Right renal cortex interstitium (tissue), 3 donors: ENCODE measurements at places on chromosomes 3 and 15. TPM values are rescaled to one million over a fixed set of nuclear protein-coding genes. Genes with fewer than 3 reads are reported as not detected.

DNA sequence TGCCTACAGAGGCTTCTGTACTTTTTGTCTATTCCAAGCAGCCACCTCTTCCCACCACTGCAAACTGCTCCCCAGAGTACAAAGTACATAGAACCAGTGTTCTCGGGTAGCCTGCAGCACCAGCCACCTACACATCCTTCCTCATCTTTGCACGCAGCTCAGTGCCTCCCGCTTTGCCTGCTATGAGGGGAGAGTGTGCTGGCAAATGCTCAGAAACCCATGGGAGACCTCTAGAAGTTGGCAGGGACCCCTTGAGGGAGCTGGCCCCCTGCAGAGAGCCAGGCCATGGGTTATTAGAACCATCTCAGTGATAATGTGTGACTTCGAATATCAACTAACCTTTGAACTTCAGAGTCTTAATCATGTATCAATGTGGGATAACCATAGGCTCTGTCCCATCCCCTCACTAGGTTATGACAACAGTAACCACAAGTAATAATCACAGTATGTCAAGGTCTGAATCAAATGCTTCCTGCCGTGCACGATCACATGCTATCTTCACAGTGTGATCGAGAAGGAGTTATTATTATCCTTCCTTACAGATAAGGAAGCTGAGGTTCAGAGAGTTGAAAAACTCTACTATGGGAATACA, 22.8 kb upstream of the SMAD3 start:
- DNase-seq: no peak

- DNase-seq: no peak
Measured at GRCh38 chr3:50238549-50239026, 2.6 kb downstream of the GNAI2 start.

- no peak for DNase-seq
Measured at GRCh38 chr15:39616731-39617455, 36.0 kb downstream of the THBS1 start.

DNA sequence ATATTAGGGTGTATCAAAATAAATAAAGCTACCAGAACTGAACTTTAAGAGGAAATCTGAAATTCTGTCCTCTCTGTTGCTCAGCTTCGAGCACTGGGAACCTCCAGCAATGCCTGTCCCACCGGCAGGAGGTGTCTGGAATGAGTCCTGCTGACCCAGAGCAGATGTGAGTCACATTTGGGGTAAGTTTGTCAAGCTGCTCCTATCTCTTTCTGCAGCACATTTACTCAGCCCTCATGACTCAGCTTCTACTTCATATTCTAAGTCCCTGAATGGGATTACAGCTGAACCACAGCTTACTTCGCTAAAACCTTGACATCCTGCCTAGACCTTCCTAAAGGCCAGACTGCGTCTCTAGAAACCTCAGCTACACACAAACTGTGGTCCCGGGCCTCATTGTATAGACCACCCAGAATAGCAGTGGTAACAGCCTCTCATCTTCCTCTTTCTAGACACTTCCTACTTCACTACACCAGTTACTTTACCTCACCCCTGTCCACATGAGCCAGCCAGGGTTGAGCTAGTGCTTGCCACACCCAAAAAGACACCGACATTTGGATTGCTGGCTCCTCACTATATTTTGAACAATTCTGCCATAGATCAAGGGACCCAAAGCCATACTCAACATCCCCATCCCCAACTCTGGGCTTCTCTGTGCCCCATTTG, 109.6 kb upstream of the TMCO5A start:
- DNase-seq: no peak

- no peak for DNase-seq
Measured at GRCh38 chr15:84987949-84988624, 6.4 kb downstream of the PDE8A start.

GRCh38 chr3:114829783-114830182, 317.3 kb downstream of the ZBTB20 start:
- peak; percentile 12 for DNase-seq

- peak; percentile 29 for DNase-seq
Measured at GRCh38 chr3:15860014-15860934, 62.5 kb upstream of the ANKRD28 start.

DNA sequence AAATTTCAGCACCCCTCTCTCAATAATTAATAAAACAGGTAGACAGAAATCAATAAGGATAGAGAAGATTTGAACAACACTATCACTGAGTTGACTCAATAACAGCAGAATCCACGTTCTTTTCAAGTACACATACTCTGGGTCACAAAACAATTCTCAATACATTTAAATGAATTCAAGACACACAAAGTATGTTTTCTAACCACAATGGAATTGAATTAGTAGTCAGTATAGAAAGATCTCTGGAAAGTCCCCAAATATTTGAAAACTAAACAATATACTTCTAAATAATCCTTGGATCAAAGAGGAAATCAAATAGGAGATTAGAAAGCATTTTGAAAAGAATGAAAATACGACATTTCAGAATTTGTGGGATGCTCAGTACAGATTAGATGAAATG, 40.0 kb downstream of the TKT start:
- no peak for DNase-seq

DNA sequence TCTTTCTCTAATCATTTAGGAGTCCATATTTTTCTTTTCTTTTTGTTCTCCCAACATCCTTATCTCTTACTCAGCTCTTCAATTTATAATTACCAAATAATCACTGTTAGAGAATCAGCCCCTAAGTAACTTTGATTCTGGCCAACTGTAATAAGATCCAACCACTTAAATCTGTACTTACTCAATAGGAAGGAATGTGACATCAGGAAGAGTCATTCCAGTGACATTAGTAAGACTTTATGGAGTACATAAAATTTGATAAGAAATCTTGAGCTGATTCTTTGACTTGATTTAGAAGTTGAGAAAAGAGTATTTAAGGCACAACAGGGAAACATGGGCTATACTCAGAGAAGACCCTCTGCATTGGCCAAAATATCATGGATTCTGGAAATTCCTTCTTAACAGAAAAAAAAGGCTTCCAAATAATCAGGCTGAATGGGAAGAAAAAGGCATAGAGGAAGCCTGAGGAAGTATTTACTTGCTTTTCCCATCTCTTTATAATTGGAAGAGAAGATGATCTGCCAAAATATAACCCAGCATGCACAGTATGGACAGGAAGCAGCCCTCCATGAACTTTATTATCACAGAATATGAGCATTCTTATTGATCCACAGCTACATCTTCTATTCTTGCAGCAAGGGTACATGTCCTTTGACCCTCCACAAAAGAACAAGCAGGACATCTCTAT, 289.7 kb upstream of the TPRG1 start:
- DNase-seq: no peak

- no peak for DNase-seq
Measured at GRCh38 chr3:24545887-24546286, 51.2 kb upstream of the THRB start.

GRCh38 chr3:127667119-127667681, 5.6 kb upstream of the ABTB1 start:
- DNase-seq: no peak

DNA sequence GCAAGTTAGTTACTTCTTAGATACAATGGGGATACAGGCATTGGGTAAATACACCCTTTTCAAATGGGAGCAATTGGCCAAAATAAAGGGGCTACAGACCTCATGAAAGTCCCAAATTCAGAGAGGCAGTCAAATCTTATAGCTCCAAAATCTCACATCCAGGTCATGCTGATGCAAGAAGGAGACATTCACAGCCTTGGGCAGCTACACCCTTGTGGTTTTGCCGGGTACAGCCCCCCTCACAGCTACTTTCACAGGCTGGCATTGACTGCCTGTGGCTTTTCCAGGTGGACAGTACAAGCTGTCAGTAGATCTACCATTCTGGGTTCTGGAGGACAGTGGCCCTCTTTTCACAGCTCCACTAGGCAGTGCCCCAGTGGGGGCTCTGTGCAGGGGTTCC, 17.5 kb upstream of the PLSCR1 start:
- DNase-seq: no peak

DNA sequence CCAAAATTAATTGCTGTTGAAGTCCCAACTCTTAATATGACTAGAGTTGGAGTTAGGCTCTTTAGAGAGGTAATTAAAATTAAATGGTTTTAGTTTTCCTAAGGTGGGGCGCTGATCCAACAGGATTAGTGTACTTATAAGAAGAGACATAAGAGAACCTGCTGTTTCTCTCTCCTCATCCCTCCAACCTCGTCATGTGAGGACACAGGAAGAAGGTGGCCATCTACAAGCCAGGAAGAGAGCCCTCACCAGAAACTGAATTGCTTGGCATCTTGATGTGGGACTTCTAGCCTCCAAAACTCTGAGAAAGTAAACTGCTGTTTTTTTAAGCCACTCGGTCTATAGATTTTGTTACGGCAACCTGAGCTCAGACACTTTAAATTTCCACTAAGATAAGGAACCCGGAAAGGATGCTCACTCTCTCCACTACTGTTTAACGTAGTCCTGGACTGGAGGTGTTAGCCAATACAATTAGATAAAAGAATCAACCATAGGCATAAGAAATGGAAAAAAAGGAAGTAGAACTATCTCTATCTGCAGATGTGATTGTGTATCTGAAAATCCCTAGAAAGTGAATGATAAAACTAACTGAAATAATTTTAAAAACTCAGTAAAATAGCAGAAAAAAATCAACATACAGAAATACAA, 26.8 kb downstream of the DCBLD2 start:
- no peak for DNase-seq

DNA sequence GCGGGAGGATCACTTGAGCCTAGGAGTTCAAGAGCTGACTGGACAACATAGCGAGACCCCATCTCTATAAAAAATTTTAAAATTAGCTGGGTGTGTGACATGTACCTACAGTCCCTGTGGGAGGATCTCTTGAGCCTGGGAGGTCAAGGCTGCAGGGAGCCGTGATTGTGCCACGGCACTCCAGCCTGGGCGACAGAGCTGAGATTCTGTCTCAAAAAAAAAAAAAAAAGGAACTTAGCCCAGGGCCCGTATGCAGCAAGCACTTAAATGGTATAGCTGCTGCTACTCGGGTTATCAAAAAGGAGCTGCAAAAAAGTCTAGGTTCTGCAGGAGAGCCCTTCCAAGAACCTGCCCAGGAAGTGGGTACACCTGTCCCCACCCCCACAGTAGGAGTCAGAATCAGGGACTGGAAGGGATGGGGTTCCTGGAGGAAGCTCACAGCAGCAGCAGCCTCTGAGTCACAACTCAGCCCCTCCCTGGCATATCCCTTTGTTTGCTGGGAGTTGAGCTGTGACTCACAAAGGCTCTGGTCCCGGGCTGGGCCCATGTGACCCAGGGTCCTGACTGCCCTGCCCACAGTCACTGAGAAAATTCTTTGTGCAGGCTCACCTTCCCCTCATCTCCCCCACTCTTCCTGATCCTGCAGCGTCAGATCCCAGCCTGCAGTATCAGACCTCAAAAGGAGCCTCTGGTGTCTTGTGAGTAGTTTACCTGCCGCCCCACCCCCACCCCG, at the start of gene SPATA12:
Gene SPATA12 (plus strand): TSS at position 576 of the 733 bp plus-strand sequence. CDS start 13,031 bp downstream, outside the sequence.
- no peak for DNase-seq

DNA sequence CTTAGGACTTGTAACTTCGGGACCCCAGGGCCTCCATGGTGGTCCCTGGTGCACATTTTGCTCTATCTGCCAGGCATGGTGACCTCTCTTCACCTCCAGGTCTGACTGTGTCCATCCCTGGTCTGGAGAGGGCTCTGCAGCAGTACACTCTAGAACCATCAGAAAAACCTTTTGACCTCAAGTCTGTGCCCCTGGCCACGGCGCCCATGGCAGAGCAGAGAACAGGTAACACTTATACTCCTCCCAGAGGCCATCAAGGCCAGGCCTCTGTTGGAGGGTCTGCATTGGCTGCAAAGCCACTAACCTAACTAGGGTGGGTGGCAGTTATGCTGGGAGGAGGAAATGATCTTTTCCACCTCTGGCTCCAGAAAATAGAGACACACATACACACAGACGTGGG, 10.3 kb upstream of the HMCES start:
- DNase-seq: no peak

- DNase-seq: no peak
Measured at GRCh38 chr3:97988784-97989568, 16.7 kb upstream of the RIOX2 start.

DNA sequence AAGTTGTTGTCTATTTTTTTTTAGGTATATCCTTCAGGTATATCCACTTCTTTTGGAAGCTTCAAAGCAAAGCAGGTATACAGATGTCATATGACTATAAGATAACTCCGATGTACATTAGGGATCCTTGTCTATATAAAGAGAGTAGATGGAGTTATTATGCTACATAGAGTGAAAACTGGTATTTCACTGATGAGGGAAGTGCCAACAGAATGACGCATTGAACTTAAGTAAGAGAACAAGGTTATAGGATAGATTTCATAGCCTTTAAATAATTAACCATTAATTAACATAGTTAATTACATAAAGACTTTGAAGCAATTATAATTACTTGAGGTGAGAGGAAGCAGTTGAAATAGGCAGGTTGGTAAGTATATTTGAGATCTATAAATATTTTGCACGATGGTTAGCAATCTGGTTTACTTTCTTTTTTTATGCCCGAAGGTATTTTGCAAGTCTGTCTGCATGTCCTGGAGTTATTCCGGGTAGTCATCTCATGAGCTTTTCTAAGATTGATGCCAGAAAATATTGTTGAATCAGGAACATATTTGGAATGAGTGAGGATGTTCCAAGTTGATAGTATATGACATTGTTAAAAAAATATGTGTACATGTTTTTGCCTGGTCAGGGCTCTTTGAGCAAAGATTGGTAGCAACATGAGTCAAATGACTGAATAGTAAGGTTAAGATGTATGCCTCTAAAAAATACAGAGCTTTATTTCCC, 299.5 kb upstream of the KCNMB2 start:
- DNase-seq: no peak

DNA sequence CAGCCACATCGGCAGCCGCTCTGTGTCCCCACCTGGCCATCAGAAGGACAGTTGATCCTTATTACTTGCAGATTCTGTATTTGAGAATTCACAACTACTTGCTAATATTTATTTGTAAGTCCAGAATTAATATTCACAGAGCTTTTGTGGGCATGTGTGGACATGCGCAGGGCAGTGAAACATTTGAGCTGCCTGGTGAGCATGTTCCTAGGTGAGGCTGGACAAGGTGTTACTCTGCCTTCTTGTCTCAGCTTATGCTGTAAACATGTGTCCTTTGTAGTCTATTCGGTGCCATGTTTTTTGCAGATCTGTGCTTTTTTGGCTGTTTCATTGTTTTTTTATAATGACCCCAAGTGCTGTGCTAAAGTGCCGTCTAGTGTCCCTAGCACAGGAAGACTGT, 15.6 kb downstream of the FAH start:
- no peak for DNase-seq

Gene NEIL1
- 15.0 TPM for polyA plus RNA-seq

Gene ATP13A4
- 1.2 TPM for polyA plus RNA-seq

Gene GOLIM4
- polyA plus RNA-seq: 128 TPM

Gene ZNF80
- polyA plus RNA-seq: not detected

Gene CCDC80
- 129 TPM for polyA plus RNA-seq

Gene CMTM8
- polyA plus RNA-seq: 9.1 TPM

Gene ZBBX
- 4.8 TPM for polyA plus RNA-seq

Gene C3orf70
- 9.3 TPM for polyA plus RNA-seq

Gene CACNA1D
- polyA plus RNA-seq: 7.7 TPM

Gene SMCO1
- not detected for polyA plus RNA-seq

Gene BCL2A1
- polyA plus RNA-seq: 0.18 TPM

Gene IGSF10
- polyA plus RNA-seq: 2.2 TPM

Gene PCOLCE2
- polyA plus RNA-seq: 7.6 TPM

Gene GHSR
- polyA plus RNA-seq: not detected
